GM20000 (cell line): ENCODE measurements at places on chromosomes 13 and 19.
A peak's percentile ranks its signal among the peaks of the same experiment; 100 is the strongest.

DNA sequence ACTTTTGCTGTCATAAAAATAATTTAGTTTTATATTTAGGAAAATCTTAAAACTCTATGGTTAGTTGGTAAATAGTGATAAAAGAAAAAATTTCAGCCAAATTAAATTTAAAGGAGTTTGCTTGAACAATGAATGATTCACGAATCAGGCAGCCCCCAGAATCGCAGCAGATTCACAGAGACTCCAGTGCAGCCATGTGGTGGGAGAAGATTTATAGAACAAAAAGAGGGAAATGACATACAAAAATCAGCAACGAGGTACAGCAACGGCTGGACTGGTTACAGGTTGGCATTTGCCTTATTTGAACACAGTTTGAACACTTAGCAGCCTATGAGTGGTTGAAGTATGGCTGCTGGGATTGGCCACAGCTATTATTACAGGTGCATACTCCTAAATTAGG lies 96.4 kb upstream of the MYCBP2 start:
- DNase-seq = no peak

DNA sequence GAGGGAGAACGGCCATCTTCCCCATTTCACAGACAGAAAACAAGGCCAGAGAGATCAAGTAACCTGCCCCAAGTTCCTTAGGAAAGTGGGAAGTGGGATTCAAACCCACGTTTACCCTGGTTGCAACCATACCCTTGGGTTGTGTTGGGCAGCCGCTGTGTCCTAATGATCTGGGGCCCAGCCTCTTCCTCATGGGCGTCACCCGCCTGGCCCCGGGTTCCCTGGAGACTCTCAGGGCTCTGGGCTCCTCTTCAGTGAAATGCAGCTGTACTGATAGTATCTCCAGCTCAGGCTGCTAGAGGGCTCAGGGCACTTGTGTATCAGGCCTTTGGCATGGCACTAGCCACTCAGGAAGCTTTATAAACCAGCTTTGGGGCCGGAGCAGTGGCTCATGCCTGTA lies 9.8 kb downstream of the TMED1 start:
- no peak for DNase-seq

DNA sequence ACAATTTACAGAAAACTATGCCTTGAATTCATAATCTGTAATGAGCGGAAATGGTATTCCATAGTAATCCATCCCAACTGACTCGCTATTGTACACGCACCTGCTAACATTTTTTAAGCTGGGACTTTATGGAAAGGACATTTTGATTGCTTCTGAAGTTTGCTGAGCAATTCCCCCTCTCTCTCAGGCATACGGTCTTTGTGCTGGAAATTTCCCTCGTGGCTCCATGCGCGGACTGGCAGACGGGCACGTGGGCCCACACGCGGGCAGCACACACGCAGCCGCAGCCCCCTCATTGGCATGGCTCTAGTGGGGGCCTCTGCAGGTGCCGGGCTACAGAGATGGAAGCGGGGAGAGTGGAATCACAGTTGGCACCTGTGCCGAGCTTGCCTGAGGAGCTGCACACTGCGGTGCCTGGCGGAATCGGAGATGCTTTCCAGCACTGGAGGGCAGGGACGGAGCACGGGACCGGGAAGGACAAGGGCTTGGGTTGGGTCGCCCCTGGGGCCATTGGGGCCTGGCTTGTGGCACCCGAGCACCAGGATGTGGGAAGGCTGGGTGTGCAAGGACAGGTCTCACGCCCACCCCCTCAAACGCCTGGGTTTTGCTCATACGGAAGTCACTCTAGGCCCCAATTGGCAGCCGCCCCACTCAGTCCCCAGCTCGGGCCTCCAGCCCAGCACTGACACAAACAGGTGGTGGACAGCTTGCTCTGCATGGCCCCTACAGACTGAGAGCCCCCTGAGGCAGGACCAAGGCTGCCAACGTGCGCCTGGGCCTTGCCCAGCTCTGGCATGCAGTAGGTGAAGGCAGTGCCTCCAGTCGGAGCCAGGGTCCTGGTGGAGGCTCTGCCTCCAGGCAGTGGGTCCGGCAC lies 30.2 kb upstream of the CCNE1 start:
- DNase-seq = no peak

- no peak for DNase-seq
Observed at GRCh38 chr19:46524308-46524707, 28.6 kb upstream of the PNMA8B start.

DNA sequence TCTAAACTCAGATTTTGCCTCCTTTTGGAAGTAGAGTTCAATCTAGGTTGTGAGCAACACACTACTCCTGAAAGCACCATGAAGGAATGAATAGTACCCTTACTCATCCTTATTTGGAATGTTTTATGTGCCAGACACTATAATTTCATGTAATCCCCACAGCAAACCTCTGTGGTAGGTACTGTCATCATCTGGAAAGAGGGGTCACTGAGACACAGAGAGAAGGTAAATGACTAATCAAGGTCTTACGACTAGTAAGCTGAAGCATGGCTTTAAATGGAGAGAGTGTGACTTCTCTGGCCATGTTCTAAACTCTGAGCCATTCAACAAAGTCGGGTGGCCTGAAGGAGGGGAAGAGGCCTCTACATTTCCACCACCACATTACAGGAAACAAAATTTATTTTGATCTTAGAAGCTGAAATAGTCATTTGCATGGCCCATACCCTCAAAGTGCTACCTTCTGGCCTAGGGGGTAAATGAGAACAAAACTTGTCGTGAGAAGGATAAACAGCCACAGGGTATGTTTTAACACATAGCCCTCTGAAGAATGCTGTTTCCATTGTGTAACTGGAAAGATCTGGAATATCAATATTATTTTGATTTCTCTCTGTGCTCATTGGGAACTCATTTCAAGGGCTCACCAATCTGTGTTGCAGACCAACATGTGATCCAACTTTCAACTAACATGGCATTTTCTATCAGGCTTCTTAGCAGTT lies 180.8 kb upstream of the RFC3 start:
- DNase-seq = no peak

- no peak for DNase-seq
Observed at GRCh38 chr13:35599384-35599783, 122.9 kb upstream of the MAB21L1 start.

DNA sequence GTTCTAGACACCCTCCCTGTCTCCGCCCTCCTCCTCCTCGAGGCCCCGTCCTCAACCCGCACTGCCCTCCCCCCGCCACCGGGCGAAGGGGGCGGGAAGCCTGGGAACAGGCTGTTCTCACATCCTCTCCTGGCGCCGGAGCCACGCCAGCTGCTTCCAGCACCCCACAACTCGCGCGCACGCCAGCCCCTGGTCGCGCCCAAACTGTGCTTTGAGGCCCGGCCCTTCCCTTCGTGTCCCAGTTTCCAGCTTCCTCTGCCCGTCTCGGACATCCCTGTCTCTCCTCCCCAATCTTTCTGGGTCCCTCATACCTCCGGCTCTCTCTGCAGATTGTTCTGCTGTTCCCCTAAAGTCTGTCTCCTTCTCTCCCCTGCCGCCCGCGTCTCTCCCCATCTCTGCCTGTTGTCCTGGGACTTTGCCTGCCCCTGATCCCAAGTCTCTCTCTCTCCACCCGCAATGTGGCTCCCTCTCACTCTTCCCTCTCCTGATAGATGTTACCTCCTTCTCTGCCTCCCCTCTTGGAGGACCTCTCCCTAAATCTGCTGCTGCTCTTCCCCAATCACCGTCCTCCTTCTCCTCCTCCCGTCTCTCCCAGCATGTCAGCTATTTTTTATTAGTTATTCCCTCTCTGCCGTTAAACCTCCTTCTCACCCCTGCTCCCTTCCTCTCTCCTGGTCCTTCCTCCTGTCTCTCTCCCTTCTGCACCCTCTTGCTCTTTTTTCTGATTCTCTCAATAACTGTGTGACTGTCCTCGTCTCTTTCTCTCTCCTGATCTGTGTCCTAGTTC lies 14.2 kb downstream of the DPF1 start:
- DNase-seq = no peak

GRCh38 chr13:37905736-37906135 lies 36.2 kb upstream of the TRPC4 start:
- DNase-seq = no peak

DNA sequence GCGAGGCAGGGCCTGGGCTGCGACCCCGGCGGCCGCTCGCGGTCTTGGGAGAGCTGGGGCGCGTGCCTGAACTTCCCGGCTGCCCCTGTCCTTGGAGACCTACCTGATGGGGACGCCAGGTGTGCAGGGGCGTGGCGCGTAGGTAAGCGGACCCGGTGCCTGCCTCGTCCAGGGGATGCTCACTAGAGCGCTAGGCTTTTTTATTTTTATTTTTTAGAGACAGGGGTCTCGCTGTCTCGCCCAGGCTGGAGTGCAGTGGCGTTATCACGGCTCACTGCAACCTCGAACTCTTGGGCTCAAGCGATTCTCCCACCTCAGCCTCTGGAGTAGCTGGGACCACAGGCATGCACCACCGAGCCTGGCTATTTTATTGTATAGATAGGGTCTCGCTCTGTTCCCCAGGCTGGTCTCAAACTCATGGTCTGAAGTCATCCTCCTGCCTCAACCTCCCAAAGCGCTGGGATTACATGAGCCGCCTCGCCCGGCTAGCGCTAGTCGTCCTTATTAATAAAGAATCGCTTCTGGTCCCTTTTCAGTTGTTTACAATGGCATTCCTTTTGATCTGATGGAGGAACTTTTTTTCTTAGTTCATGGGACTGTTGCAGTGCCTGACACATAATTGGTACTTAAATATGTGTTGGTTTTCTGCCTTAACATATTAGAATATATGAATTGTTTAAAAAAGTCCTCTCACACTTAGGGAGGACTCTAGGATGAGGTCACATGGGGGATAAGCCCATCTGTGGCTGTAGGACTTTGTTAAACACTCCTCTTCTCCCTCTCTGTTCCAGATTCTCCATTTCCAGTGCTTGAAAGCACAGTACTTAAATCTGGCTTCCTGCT lies 812 bp downstream of the DPY19L3 start:
- no peak for DNase-seq

GRCh38 chr13:73096173-73096572 lies 37.4 kb downstream of the KLF5 start:
- no peak for DNase-seq

DNA sequence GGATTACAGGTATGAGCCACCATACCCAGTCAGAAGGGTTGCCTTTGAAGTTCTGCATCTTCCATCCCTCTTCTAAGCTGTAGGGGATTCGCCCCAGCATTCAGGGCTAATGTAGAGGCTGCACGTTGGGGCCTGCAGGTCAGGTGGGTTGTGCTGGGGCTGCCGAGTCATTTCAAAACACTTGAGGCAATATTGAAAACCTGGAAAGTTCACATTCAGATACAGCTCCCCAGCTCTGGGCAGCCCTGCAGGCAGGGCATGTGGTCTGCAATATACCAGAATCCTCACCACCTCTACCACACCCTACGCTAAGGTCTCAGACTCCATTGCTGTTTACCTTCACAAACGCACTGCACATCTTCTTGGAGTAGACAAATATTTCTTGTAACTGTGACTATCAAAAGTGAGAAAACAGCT lies 24.6 kb downstream of the CCNE1 start:
- DNase-seq = peak; percentile 68

DNA sequence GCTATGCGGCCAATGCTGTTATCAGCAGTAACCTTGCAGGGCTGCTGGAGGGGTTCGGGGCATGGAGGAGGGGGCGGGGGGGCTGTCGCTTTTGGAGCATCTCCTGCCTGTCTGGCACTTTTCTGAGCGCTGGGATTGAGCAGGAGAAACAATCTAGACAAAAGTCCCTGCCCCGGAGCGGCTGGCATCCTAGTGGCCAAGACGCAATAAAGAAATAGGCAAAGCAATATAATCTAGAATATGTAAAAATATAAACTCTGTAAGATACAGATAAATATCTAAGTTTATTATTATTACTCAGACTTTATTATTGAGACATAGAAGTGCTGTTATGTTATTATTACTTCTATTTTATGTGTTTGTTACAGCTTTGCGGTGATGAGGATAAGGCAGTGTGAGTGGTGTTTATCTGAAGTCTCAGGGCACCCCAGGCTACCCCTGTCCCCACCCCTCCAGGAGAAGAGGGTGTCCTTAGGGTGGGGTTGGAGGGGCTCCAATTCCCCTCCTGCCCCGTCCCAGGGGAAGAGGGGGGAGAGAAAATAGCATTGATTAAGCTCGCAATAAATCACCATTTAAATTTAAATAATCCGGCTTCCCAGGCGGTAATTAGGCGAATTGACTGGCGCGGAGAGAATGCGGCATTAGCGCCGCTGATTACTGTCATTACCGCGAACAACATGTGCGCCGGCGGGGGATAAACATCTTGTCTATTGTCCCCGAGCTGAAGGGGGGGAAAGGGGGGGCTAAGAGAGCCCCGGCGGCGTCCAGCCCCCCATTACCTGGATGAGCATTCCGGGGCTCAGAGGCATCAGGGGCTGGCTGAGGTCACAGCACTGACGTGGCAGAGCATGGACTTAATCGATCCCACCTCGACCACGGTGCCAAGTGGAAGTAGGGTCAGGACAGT lies 3.2 kb downstream of the NPAS1 start:
- no peak for DNase-seq

DNA sequence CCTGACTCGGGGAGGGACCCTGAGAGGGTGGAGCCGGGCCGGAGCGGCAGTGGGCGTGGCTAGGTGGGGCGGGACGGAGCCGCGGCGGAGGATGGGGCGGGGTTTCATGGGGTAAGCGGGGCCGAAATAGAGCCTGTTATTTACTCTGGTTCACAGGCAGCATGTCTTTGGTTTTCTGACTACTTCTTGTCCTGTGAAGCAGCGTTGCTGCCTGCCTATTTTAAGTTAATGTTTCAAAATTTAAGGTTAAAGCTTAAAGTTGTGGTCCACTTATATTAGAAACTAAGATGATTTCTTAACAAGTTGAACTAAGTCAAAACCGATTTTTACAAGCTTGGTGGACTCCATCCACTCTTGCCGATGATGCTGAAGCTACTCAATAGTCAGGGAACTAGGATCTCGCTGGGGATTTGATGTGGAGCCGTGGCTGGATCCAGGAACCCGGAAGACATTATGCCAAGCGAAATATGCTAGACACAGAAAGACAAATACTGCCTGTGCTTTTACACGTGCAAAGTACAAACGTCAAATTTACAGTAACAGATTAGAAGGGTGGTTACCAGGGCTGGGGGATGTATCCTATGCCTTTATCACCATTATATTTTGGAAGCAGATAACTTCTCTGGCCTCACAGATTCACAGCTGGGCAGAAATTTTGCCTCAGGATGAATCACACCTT lies 433 bp upstream of the ZNF616 start:
- peak; percentile 94 for DNase-seq

DNA sequence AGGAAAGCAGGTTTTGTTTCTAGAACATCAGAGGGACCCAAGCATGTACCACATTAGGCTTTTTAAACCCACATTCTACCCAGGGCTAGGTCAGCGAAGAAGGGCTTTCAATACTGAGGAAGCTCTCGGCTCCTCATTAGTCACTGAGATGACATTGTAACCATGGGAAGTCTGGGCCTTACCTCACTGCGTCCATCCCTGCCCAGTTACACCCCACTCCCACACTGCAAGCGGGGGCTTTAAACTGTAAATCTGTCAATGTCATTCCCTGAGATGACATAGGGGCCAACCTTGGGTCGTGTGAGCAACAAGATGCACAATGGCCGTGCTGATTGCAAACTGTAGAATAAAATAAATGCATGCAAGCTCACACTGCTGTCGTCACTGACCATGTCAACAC lies 21.7 kb upstream of the TFDP1 start:
- no peak for DNase-seq

GRCh38 chr19:9673912-9674662 lies 813 bp downstream of the ZNF562 start:
- no peak for DNase-seq
